ENCODE measurements at places on chromosomes 13 and 19.

- DNase-seq: no peak
These were observed 1290.0 kb downstream of the UQCRFS1 start for GRCh38 chr19:27922970-27923369.

GRCh38 chr13:40351537-40352379 is 314.7 kb downstream of the FOXO1 start:
- DNase-seq: no peak

DNA sequence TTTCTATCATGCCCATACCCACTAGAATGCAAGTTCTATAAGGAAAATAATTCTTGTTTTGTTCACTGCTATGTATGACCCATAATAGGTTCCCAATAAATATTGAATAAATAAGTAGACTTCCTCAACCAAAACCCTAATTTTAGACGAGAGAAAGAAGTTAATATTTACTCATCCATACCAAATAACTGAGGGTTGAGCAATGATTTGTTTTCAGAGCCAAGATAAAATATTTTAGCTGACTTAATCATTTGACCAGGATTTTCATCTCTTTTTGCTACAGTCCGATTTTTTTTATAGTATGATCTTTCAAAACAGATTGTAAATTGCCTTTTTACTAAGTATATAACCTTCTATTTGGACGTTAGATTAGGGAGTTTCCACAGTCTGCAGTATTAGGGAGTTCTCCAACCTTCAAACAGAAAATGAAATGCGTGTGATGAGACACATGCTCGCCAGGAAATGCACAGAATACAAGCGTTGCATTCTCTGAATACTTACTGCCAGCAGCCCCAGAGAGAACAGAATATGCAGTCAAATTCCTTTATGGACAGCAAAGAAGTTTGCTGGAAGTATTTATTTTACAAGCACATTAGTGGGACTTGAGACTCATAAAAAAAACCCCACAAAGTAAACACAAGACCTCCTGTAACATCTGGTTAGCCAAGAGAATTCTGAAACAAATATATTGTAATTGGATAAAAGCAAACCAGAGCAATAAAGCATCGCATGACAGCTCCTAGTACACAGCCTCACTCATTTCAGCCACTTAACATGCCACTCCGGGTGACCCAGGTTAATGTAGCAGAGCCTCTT is 230.0 kb downstream of the MYO16 start:
- DNase-seq: no peak

DNA sequence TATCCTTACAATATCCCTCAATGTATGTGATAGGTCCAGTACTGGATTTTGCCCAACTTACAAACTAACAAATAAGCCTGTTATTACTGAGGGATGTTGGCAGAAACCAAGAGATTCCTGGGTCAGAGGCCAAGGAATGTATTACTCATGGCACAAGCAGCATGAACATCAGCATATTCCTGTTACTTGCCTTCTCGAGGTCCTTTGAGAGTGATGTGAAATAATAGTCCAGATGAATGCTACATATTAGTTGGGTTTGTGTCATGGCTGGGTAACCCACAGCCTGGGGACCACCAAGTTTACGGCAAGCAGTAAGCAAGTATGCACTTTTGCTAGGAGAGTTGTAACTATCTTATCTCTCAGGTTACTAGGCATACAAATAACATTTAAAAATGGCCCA is 384.5 kb upstream of the GPC6 start:
- DNase-seq: no peak

GRCh38 chr19:47757617-47758442 is 12.5 kb downstream of the NOP53 start:
- DNase-seq: no peak

GRCh38 chr19:7973883-7974282 is 30.4 kb upstream of the TIMM44 start:
- DNase-seq: no peak

DNA sequence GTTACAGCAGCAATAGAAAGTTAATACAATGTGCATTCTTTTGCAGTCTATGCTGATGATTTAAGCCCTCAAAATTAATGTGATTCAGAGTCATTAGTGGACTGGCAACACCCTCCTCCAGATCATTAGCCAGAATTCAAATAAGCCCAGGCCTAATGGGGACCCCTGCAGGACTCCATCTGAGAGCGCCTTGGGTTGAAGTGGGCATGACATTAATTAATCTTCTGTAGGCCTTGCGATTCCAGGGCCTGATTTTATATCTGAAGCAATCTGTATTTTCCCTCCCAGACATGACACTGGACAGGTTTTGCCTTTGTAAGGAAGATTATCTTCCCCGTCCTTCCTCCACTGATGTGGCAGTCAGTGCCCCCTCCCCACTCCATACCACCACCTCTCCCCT is 442.9 kb downstream of the FOXO1 start:
- DNase-seq: no peak

- DNase-seq: no peak
These were observed 233.7 kb downstream of the GPC5 start for GRCh38 chr13:91632086-91632485.

DNA sequence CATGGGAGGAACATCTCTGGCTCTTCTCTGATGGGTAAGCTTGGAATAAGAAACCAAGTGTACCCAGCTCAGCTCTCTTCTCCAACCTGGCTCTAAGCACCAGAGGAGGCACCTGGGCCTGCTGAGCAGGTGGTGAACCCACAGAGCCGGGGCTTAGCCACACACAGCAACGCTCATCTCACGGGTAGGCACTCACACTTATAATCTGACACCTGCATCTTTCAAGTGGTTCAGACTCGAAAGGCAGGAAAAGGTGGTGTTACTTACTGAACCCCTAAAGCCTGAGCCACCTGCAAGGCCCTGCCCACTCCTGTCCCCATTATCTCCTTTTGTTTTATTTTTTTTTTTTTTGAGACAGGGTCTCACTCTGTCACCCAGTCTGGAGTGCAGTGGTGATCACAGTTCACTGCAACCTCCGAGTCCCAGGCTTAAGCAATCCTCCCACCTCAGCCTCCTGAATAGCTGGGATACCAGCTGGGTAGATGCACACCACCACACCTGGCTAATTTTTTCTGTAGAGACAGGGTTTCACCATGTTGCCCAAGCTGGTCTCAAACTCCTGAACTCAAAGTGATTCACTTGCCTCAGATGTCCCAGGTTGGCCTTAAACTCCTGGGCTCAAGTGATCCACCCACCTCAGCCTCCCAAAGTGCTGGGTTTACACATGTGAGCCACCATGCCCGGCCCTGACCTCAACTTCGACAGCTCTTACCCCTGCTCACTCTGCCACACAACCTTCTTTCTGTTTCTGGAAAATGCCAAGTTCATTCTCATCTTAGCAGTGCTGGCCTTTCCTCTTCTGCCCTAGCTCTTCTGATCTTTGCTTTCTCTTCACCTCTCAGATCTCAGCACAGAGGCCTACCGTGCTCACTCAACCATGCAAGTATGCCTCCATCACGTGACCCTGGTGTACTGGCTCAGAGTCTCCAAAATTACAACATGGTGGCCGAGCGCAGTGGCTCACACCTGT is 9.7 kb downstream of the FBXL12 start:
- DNase-seq: no peak

- no peak for DNase-seq
These were observed at the start of gene MAB21L1 for GRCh38 chr13:35475960-35476943. Gene MAB21L1 (minus strand): TSS chr13:35476689. CDS start chr13:35476138, 551 bp downstream.

- DNase-seq: no peak
These were observed 1971.4 kb downstream of the OLFM4 start for GRCh38 chr13:55000043-55000442.

DNA sequence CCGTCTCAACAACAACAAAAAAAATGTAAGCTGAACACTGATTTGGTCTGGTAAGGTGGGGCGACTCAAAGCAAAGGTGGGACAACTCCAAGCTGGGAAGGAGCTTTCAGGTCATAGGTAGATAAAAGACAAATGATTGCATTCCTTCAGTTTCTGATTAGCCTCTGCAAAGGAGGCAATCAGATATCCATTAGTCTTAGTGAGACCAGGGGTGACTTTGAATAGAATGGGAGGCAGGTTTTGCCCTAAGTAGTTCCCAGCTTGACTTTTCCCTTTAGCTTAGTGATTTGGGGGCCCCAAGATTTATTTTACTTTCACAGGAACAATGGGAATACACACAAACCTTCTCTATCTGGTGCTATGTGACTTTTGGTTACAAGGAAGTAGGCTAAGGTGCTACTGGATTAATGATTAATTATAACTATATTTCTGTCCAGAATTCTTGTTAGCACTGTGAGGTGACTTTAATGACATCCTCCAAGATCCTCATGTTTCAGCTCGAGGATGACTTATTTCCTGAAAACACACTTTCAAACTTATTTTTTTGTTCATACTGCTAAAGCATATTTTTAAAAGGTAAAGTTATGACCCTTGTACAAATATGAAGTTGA is 10.6 kb upstream of the MTRF1 start:
- no peak for DNase-seq

DNA sequence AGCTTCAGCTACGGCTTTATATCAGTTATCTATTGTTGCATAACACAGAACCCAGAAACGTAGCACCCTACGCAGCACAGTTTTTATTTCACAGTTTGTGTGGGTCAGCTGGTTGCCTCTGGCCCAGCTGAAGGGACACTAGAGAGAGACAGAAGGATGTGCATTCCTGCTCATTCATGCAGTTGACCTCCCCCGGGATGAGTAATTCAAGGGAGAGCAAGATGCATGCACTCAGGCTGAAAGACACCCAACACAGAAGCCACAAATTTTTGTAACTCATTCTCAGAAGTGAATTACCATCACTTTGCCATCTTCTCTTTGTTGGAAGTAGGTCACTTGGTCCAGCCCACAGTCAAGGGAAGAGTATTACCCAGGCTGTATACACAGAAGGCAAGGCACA is 89.5 kb downstream of the EFNB2 start:
- no peak for DNase-seq

GRCh38 chr19:44512326-44513298 is 12.3 kb upstream of the ZNF180 start:
- no peak for DNase-seq

- DNase-seq: no peak
These were observed 2.9 kb downstream of the CILP2 start for GRCh38 chr19:19540715-19541515.

- no peak for DNase-seq
These were observed 10.0 kb downstream of the PKN1 start for GRCh38 chr19:14442891-14443631.

DNA sequence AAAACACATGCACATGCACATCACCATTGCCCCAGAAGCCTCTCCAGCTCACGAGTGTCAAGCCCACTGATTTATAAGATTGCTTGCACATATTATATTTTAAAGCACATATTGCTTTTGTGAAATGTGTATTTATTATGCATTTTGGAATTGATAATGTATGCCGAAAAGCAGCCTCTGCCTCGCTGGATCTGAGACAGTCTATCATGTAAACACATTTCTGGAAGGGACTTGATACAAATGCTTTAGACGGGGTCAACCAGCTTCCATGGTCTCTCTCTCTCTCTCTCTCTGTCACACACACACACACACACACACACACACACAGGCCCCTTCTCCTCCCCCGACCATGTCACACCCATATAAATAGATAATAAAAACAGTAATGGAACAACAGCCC is 203.8 kb downstream of the TUBA3C start:
- DNase-seq: no peak

GRCh38 chr13:37089495-37089894 is 16.0 kb downstream of the CSNK1A1L start:
- DNase-seq: no peak

DNA sequence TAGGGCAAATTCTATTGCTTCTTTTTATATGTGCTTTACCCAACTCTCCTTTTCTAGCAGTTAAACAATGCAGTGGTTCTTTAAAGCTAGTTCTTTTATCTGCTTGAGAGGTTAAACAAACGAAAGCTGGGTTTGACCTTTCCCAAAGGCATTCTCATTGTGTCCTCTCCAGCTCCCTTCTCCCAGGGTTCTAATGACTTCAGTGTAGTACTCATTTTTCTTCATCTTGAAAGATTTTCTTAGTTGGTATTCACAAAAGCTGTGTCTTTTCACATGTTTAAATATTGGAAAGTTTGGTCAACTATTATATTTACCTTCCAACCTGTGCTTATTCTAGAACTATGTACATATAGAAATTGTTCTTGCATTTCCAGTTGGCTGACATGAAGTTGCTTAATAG is 1.5 kb downstream of the WASF3 start:
- no peak for DNase-seq

- DNase-seq: no peak
These were observed 523.1 kb downstream of the DCT start for GRCh38 chr13:93956426-93956825.

GRCh38 chr13:111614009-111614408 is 293.6 kb downstream of the TEX29 start:
- no peak for DNase-seq
